Activated T-cell treated with anti-CD3 and anti-CD28 coated beads, Interleukin-2, amount 50 U/mL, for 72 hours (primary cell): ENCODE measurements at places on chromosomes 5 and 9.

- DNase-seq = no peak
These were observed 1528.6 kb downstream of the EFNA5 start for GRCh38 chr5:106142116-106142515.

DNA sequence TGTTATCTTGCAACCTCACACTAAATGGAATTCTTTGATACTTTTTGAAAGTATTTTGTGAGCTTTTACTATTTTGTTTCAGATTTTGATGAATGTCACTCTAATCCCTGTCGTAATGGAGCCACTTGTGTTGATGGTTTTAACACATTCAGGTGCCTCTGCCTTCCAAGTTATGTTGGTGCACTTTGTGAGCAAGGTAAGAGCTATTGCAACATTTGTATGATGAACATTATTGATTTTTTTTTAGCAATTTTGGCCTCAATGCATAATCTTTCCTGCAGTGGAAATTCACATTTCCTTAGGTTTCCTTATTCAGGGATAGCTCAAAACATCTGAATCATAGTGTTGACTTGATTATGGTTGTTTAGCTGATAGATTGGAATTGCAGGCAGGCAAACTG, 76.3 kb downstream of the VCAN start:
- DNase-seq = no peak

GRCh38 chr5:78002690-78003089, 226.6 kb upstream of the TBCA start:
- no peak for DNase-seq

DNA sequence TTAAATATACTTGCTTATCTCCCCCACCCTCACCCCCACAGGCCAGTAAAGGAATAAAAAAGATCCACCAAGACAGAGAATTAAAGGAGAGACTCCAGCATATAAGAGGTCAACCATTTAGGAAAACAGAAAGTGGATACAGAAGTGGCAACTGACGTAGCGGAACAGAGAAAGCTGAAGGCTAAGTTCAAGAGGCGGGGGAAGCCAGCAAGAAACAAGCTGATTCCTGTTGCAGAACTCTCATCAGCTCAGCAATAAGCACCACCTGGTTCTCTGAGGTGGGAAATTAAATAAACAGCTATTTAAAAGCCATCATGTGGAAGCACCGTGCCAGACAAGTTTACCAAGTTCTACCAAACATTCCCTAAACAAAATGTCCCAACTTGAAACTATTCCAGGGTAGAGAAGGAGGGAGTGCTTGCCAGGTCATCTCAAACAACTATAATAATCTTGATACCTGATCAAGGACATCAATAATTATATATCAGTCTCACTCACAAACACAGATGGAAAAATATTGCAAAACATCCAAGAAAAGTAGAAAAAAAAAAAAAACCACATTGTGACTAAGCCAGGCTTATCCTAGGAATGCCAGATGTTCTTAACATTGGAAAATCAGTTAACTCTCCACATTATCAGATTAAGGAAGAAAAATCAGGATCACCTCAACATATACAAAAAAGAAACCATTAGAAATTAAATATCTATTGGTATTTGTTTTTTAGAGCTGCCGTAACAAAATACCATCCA, 7.3 kb upstream of the ARL15 start:
- no peak for DNase-seq

- DNase-seq = no peak
These were observed 24.3 kb downstream of the ABCA1 start for GRCh38 chr9:104903609-104904008.

- no peak for DNase-seq
These were observed 61.1 kb upstream of the SV2C start for GRCh38 chr5:76021936-76022584.

DNA sequence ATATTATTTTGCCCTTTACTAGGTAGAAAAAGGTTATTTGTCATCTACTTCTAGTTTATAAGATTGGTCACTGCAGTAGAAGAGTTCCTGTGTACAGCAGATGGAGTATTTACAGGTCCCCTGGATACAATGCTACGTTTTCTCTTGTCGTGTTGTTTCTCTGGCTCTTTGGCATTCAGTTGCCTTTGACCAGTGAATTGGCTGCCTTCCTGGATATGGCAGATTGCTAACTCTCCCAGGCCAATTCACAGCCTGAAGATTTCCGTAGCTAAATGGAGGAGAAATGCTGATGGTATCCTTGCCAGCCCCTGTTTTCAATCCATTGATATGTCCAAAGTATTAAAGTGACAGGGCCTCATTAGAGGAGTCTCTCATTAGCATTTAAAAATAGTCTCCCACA, 32.5 kb upstream of the GNAQ start:
- no peak for DNase-seq

GRCh38 chr9:98318041-98318790, 62.8 kb upstream of the TBC1D2 start:
- no peak for DNase-seq

DNA sequence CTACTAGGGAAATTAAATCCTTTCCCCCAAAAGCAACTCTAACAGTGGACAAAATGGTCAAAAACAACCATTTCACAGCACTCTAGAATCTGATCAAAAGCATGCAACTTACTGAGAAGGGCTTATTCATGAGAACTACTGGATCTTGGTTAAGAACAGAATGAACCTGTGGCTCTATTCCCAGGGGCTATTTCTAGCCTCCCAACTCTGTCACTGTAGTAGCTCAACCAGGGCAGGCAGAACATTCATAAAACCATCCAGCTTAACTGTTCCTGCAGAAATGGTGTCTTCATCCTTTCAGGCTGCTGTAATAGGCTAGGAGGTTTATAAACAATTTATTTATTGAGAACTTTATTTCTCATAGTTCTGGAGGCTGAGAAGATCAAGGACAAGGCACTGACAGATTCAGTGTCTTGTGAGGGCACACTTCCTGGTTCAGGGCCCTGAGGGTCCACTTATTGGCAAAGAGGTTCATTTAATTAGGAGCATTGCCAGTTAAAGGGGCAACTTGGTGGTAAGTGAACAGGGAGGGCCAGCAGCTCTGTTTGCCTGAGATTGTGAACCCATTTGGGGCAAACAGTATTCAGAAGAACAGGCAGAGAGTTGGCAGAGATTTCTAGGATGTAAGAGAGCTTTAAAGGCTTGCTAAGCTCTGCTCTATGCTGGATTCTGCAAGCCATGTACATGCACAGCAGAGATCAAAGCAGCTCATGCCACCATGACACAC, 238.5 kb upstream of the FBXL7 start:
- no peak for DNase-seq
